COLO829 (cell line): ENCODE measurements at places on chromosomes 5 and 9.

DNA sequence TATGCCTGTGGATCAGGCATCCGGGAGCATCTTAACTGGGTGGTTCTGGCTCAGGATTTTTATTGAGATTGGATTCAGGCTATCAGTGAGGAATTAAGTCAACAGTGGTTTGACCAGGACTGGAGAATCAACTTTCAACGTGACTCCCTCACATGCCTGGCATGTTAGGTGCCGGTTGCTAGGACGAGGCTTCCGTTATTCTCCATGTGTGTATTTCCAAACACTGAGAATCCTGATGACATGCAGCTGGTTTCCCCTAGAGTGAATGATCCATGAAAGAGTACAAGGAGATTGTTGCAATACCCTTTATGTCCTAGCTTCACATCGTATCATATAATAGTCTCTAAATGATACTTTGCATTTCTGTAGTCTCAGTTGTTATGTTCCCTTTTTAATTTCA is 529.2 kb downstream of the ANXA1 start:
- no peak for DNase-seq

GRCh38 chr5:39660020-39660419 is 235.2 kb upstream of the DAB2 start:
- DNase-seq, result no peak

GRCh38 chr5:90301248-90301647 is 108.3 kb downstream of the CETN3 start:
- DNase-seq, result no peak

GRCh38 chr5:73552642-73553041 is 12.8 kb downstream of the ANKRA2 start:
- no peak for DNase-seq

- DNase-seq, result no peak
These were observed 12.7 kb downstream of the PRRC1 start for GRCh38 chr5:127529904-127530682.
